ENCODE measurements at places on chromosomes 6 and 20.

DNA sequence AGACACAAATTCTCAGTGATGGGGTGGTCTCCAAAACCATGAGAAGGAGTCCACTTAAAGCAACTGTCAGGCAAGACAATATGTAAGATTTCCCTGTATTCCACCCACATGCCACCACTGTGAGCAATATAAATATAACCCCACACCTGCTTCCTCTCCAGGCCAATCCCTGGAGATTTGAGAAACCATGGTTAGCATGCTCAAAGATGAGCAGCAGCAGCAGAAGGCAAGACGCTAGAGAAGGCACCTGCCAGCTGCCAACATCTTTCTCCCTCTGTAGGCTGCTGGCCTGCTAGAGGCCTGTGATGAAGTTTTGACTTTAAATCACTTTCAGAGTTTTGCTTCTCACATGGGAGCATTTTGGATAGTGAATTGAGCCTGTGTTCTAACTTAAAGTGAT is 7.9 kb upstream of the SOD2 start:
- no peak for DNase-seq

DNA sequence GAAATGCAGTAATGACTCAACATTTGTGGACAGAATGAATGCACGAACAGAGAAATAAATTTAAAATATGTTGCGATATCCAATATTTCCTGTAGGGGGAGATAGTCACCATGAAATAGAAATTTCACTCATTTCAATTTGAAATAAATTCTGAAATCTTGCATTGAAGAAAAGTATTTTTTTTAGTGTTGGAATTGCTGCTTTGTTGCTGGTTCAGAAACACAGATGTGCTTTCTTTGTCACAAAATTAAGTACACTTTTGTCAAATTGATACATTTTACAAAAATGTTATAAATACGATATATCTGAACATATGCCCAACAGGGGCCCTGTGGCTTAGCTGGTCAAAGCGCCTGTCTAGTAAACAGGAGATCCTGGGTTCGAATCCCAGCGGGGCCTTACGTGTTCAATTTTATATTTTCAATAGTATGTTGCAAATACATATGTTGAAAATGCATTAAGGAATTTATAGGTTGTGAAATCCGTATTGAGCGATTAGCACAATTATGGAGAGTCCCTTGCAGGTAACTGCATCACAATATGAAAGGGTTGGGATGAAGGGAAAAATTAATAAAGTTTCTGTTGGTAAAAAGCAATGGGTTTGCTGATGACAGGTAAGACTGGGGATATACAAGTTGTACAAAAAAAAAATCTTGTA is 85.4 kb upstream of the PRSS16 start:
- peak; percentile 72 for DNase-seq

- DNase-seq: no peak
These were observed 7.4 kb downstream of the CEP85L start for GRCh38 chr6:118644007-118644406.

DNA sequence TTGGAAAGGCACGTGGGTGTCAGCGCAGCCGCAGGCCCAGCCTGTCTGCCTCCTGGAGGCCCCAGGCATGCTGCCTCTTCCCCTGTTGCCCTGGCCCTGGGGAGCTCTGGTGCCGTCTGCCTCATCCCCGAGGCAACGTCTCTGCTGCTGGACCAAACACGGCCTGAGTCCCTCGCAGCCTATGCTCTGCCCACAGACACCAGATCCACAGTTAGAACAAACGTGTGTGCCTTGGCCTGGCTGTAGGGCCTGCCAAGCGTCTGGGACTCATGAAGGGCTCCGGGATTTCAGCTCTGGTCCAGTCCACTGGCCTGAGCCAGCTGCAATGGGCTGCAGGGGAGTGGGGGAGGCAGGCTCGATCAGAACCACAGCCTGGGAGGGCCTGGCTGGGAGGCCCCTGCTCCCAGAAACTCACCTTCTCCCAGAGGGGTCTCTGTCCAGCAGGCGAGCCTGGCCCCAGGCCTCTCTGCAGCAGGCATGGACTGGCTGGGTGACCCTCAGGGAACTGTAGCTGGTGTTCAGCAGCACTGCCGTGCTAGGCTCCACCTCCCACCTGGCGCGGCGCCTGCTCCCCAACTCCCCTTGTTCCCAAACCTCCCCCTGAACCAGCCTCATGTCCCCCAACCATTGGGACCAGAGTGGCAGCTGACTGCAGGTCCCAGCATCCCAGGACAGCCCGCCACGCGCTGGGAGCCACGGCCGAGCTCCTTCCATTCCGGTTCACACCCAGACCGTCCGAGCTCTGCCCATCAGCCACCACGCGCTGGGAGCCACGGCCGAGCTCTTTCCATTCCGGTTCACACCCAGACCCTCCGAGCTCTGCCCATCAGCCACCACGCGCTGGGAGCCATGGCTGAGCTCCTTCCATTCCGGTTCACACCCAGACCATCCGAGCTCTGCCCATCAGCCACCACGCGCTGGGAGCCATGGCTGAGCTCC is 197.0 kb downstream of the DLL1 start:
- DNase-seq: peak; percentile 46

DNA sequence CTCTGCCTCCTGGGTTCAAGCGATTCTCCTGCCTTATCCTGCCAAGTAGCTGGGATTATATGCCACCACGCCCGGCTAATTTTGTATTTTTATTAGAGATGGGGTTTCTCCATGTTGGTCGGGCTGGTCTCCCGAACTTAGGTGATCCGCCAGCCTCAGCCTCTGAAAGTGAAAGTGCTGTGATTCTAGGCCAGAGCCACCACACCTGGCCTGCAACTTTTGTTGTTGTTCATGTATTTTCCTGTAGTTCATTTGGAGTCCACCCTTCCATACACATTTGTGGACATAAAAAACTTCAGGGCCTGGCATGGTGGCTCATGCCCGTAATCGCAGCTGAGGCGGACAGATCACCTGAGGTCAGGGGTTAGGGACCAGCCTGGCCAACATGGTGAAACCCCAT is 14.5 kb downstream of the HSPA1B start:
- no peak for DNase-seq

DNA sequence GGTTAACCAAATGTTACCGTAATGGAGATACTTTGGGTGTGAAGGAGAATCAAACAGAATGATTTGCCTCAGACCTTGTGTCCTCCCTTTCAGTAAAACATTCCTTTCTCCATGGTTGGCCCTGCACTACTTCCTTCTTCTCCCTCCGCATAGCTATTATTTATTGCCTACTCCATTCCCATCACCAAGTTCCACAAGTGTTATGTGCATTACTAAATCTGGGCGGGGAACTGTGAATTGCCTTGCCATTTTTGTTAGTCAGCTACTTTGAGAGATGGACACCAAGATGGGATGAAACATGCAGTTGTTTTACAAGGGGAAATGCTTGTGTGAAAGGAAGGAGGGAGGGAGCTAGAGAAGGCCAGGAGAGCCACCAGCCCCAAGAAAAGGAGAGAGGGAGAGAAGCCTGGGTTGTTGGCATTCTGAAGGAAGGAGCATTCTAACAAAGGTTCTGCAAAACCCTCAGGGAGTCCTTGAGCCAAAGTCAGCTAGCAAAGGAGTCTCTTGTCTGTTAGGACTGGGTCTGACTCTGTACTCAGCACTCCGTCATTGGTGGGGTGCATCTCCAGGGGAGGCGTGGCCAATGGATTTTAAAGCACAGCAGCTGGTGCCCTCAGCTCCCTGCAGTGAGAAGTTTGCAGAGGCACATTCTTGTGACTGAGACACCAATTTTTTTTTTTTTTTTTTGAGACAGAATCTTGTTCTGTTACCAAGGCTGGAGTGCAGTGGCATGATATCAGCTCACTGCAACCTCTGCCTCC is 83.6 kb upstream of the CHD6 start:
- DNase-seq: no peak

DNA sequence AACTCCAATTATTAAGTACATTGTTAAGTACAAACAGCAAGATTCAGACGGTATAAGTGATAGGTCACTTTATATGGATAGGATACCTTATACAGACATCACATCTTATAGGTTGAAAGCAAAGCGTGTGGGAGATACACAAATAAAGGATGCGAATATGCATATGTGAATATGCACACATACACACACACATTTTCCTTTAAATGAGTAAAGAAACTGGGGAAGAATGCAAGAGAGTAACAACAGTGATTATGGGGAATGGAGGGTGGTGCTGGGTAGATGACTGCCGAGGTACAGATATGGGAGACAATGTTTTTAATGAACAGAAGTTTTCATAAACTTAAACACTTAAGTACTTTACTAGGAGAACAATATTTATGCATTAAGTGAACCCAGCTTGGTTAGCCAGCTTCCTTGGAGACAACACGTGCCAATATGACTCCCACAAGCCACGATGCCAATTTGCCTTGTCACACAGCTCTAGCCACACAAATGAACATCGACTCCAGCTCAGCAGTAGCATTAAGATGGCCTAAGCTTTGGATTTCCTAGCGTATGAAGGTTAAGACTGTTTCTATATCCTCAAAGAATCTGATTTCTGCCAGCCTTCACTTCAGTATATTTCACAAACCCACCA is 96.6 kb downstream of the EPB41L2 start:
- no peak for DNase-seq

DNA sequence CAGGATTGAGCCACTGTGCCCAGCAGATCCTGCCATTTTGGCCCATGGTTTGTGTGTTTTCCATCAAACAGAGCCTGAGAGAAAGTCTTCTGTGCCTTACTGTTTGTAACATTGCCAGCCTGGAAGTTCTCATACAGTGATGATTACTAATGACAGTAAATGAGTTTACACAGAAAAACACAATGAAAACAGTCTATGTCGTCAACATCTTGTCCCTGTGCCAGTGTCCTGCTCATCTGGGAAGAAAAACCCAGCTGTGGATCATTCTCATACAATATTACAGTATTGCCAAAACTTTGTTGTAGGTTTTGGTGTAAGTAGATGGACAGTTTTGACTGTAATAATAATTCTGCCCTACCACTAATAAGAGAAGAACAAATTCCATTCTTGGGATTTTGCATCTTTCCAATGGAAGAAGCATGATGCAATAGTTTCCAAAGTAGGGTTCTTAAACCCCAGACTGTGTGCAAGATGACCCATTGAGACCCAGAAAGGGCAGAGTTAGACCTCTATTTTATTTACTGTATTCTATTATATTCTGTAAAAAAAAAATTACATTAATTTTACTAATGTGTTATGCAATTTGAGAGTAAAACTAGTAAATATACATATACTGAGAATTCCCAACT is 135.0 kb upstream of the JARID2 start:
- DNase-seq: no peak

GRCh38 chr20:6559791-6560190 is 207.7 kb upstream of the BMP2 start:
- no peak for DNase-seq

- DNase-seq: no peak
These were observed 78.3 kb downstream of the KIF6 start for GRCh38 chr6:39646751-39647420.

- DNase-seq: no peak
These were observed 125.3 kb upstream of the DST start for GRCh38 chr6:56767892-56768531.

DNA sequence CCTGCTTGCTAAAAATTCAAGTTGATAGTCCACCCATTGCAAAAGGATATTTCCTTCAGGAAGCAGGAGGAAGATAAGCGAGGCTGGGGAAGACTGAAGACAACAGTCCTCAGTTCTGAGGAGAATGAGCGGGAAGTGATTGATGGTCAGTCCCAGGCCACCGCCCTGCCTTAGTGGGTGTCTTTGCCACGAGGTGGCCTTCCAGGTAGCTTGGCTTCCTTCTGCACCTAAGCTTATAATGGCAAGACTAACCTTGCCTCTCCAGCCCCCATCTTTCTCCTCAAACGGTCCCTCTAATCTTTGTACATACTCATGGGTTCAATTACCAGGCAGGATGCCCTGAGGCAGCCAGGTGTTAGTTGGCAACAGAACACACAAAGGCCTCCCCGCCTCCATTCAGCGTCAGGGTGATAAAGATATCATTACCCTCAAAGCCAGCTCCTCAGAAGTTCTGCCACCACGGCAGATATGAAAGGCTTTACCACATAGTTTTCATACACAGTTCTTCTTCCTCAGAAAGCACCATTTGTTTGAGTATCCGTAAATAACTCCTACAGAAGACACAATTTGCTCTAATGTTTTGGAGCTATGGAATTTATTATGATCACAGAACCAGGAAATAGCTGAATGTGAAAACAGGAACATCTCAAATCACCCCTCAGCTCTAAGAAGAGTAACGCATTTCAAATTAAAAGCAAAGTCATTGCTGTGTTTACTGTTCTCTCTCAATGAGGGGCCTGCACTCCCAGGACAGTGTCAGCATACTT is 249.4 kb downstream of the ATXN1 start:
- DNase-seq: no peak

- no peak for DNase-seq
These were observed 55.3 kb downstream of the CDH26 start for GRCh38 chr20:60013296-60014139.

DNA sequence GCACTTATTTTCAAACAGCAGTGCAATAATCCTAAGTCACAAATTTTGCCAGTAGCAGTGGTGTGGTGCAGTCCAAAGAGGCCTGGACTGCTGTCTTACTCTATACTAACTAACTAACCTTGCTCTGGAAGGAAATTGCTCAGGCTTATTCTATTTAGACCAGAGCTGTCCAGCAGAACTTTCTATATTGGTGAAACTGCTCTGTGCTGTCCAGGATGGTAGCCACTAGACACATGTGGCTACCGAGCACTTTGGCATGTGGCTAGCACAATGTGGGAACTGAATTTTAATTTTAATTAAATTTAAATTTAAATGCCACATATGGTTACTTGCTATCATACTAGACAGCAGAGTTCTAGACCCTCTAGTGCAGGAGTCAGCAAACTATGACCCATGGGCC is 27.1 kb upstream of the FBXO9 start:
- no peak for DNase-seq

- no peak for DNase-seq
These were observed 64.9 kb downstream of the SYCP2L start for GRCh38 chr6:10951675-10952282.

DNA sequence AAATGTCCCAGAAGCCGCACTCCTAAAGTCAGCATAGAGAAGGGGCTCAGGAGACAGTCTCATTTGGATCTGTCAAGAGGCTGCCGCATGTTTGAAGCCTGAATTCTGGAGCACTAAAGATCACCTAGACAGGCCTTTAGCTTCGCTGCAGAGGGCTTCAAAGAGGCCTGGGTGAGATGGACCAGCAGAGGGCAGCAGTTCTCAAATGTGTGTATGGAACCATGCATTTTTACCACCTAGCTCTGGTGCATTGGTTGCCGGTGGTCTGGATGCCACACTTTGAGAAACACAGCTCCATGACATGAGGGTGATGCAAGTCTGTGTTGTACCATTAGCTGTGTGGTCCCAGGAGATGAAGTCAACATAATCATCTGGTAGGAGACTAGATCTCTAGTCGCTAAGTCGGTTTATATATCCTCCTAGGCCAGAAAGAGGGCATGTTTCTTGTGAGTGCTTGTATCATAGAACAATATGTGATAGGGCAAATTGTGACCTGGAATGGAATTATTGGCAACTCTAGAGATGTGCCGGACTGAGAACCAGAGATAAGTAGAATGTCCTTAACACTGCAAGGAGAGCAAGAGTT is 64.8 kb downstream of the KIAA0319 start:
- DNase-seq: peak; percentile 84

DNA sequence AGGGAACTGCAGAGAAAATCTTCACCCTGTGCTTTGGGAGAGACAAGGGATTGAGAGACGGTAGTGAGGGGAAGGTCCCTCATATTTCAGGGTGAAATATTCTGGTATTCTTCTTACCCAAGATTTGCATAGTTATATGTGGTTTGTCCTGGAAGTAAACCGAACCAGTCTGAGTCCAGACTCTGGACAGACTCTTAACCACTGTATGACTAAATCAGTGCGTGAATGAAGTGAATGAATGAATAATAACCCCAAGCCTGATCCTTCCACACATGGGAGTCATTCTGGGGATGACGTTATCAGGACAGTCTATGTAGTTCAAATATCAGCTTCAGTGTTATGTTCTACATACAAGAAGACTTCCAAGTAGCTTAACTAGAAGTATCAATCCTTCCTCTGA is 690.7 kb downstream of the KIF16B start:
- DNase-seq: no peak

Data from activated CD8-positive, alpha-beta memory T cell treated with anti-CD3 and anti-CD28 coated beads, Interleukin-2, amount 50 U/mL, for 48 hours (primary cell).